ENCODE measurements at places on chromosomes 5 and 9.

- DNase-seq: no peak
Observed at GRCh38 chr5:164680216-164680615, 1174.8 kb downstream of the MAT2B start.

DNA sequence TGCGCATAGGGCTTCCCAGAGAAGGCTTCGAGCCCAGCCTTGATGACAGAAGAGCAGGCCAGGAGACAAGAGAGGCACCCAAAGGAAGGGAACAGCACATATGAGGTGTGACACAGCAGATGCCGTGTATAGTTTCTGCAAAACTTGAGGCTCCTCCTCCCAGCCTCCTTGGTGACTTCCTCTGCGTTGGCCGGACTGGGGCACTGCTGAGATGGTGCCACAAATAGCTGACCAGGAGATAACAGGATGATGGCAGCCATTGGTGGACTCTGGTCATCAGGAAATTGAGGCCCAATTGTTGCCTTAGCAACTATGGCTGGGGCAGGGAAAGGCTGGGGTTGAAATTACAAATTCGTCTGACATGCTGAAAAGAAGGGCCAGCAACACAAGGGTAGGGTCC, 4.8 kb upstream of the ZNF79 start:
- DNase-seq: no peak

DNA sequence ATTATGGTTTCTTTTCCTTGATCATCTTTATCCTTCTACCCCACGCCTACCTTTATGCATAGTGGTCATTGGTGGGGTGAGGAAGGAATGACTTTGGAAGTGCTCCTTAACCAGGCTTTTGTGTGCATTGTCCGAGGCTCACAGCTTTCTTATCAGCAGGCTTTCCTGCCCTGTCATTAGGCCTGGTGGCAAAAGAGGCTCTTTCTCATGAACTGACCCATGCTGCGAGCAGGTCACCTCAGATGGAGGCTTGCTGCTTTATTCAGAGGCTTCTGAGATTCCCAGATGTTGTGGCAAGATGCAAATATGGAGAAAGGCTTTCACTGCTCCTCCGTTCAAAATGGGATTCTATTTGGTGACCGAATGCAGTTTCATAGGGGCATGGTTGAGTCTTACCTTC, 57.4 kb upstream of the DMRTA1 start:
- DNase-seq: no peak

- DNase-seq: no peak
Observed at GRCh38 chr5:110544603-110545002, 181.9 kb downstream of the TMEM232 start.

DNA sequence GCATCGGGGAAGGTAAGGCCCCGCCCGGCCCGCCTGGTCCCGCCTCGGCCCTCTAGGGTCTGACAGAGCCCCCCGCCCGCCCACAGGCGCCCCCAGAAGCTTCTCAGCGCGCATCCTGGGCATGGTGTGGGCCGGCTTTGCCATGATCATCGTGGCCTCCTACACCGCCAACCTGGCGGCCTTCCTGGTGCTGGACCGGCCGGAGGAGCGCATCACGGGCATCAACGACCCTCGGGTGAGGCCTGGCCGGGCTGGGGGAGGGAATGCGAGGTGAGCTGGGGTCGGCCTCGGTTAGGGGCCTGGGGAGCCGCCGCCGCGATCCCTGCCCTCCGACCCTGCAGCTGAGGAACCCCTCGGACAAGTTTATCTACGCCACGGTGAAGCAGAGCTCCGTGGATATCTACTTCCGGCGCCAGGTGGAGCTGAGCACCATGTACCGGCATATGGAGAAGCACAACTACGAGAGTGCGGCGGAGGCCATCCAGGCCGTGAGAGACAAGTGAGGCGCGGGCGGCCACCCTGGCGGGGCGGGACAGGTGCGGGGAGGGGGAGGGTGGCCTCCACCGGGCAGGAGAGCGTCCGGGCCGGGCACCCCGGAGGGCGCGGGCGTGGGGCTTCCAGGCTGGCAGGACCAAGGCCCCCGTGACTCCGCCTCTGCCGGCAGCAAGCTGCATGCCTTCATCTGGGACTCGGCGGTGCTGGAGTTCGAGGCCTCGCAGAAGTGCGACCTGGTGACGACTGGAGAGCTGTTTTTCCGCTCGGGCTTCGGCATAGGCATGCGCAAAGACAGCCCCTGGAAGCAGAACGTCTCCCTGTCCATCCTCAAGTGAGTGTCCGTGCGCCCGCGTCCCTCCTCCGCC, 7.1 kb downstream of the LRRC26 start:
- no peak for DNase-seq

- DNase-seq: no peak
Observed at GRCh38 chr5:146699664-146700418, 178.7 kb downstream of the PPP2R2B start.

GRCh38 chr9:100324594-100325200, 28.0 kb downstream of the TEX10 start:
- DNase-seq: peak; percentile 53

GRCh38 chr5:79756076-79756475, 66.4 kb downstream of the CMYA5 start:
- no peak for DNase-seq
